Osteocyte (in vitro differentiated cells): ENCODE measurements at places on chromosomes 11 and 22. TPM values are rescaled to one million over a fixed set of nuclear protein-coding genes. Genes with fewer than 3 reads are reported as not detected.

The ZNF280A gene
- not detected in 2 replicates for total RNA-seq

DNA sequence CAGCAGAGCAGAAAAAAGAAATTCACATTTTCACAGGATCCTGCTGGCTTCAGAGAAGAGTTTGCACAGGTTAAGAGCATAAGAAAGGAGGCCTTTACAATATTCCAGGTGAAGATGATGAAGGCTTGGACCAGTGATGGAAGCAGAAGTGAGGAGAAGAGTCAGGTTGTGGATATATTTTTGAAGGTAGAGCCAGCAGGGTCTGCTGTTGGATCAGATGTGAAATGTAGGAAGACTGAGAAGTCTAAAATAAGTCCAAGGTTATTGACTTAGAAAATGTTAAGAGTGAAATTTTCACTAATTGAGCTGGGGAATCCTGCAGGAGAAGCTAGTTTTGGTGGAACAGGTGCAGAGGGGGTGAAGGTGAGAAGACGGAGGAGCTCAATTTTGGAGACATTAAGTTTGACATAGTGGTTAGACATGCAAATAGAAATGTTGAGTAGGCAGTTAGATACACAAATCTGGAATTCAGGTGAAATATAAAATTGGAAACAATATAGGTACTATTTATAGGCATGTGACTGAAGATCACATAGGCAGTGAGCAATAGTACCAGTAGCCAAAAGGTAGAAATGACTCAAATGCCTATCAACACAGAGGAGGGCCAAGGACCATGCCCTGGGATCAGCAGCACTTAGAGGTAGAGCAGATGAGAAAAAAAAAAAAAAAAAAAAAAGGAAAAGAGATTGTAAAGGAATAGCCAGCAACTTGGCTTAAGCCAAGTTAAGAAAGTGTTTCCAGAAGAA is 252.0 kb downstream of the AASDHPPT start:
- H3K36me3 ChIP-seq, result no peaks in the 10 kb centered on the region
- no peaks in the 10 kb centered on the region for H3K27me3 ChIP-seq
- no peak overlapping the region for H3K27ac ChIP-seq

The MFRP gene
- total RNA-seq, result not detected in 2 replicates

DNA sequence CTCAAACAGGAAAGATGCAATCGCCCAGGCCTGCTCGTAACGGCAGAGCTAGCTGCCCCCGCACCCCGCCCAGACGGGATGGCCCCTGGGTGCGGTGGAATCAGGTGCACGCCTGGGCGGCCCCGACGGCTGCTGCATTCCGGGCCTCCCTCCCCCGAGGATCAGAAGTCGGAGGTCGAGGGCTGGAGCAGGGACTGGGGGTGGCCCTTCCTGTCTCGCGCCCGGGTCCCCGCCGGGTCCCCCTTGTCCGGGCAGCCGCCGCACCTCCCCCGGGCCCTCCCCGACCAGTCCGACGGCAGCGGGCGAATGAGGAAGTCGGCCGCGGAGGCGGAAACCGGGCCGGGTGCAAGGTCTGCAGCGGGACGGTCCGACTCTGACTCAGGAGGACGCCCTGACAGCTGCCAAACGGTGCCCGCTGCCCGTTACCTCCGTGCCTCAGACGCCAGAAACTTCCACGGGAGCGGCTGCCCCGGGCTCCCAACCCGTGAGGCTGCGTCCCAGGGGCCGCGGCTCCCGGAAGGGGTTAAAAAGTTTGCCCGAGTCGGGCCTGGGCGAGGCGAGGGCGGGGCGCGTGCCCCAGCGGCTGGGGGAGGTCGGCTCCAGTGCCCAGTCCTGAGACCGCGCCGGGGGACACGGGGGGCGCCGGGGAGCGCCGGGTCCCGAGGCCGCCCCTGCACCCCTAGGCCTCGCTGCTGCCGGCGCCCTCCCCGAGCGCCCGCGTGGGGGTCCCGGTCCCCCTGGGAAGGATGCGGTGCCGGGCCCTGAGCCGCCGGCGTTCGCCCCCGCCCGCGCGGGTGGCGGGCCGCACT is 663 bp downstream of the MYH9 start:
- DNase-seq, result no peak
- peaks cover 49% of the 10 kb centered on the region for H3K4me1 ChIP-seq
- no peaks in the 10 kb centered on the region for H3K27me3 ChIP-seq
- peak overlapping the region; percentile 88 for H3K27ac ChIP-seq

The BIK gene
- not detected in 2 replicates for total RNA-seq

DNA sequence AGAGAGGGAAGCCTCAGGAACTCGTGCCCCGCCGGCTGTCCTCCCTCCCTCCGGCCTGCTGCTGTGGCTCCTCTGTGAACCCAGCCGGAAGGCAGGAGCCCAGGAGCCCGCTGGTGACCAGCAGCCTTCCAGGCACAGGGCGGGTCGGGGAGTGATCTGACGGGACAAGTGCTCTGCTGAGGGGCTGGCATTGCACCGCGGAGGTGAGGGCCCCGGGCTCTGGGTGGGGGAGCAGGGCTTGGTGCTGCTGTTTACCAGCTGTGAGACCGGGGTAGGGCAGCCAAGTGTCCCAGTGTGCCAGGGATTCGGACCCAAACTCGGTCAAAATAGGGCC is 53.3 kb downstream of the FLRT1 start:
- no peak overlapping the region for H3K4me3 ChIP-seq
- H3K27ac ChIP-seq, result no peak overlapping the region
- no peaks in the 10 kb centered on the region for H3K36me3 ChIP-seq
- DNase-seq, result no peak
- no peaks in the 10 kb centered on the region for H3K27me3 ChIP-seq

The KRTAP5-9 gene
- not detected in 2 replicates for total RNA-seq

- DNase-seq, result peak; percentile 89
- H3K4me1 ChIP-seq, result peaks cover 39% of the 10 kb centered on the region
- H3K4me3 ChIP-seq, result peak overlapping the region; percentile 89
- no peaks in the 10 kb centered on the region for H3K36me3 ChIP-seq
- H3K27me3 ChIP-seq, result peaks cover 29% of the 10 kb centered on the region
Measured at GRCh38 chr11:27718346-27718862, 18.1 kb upstream of the BDNF start.

DNA sequence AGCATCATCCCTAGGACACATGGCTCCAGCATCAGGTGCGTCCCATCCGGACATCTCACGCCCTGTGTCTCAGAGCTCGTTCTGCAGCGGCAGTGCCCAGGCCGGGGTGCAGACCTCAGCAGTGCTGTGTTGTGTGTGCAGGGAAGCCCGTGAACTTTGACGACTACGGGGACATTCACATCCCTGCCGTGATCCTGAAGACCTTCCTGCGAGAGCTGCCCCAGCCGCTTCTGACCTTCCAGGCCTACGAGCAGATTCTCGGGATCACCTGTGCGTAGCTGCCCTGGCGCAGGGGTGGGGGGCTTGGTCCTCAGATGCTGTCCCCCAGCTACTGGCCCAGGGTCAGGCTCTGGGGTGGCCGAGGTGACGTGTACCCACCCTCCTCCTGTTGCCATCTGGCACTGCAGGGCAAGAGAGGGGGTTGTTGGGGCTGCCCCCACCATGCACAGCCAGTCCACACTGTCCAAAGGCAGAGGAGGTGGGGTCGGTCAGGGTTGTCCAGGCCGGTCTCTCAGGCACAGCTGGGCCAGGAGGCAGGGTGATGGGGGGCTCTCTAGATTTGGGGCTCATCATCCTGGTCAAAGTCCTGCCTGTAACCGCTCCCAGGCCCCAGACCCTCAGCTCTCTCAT is 96.5 kb downstream of the ARHGAP8 start:
- H3K4me1 ChIP-seq, result no peaks in the 10 kb centered on the region
- H3K4me3 ChIP-seq, result no peak overlapping the region
- H3K27ac ChIP-seq, result no peak overlapping the region
- no peaks in the 10 kb centered on the region for H3K36me3 ChIP-seq
- H3K27me3 ChIP-seq, result no peaks in the 10 kb centered on the region

GRCh38 chr11:70779433-70780245 is 381.3 kb downstream of the CTTN start:
- DNase-seq, result no peak
- H3K27me3 ChIP-seq, result no peaks in the 10 kb centered on the region
- H3K4me1 ChIP-seq, result no peaks in the 10 kb centered on the region
- no peaks in the 10 kb centered on the region for H3K36me3 ChIP-seq
- no peak overlapping the region for H3K27ac ChIP-seq

The TRPC6 gene
- total RNA-seq, result 40.7 and 43.8 TPM in 2 replicates

DNA sequence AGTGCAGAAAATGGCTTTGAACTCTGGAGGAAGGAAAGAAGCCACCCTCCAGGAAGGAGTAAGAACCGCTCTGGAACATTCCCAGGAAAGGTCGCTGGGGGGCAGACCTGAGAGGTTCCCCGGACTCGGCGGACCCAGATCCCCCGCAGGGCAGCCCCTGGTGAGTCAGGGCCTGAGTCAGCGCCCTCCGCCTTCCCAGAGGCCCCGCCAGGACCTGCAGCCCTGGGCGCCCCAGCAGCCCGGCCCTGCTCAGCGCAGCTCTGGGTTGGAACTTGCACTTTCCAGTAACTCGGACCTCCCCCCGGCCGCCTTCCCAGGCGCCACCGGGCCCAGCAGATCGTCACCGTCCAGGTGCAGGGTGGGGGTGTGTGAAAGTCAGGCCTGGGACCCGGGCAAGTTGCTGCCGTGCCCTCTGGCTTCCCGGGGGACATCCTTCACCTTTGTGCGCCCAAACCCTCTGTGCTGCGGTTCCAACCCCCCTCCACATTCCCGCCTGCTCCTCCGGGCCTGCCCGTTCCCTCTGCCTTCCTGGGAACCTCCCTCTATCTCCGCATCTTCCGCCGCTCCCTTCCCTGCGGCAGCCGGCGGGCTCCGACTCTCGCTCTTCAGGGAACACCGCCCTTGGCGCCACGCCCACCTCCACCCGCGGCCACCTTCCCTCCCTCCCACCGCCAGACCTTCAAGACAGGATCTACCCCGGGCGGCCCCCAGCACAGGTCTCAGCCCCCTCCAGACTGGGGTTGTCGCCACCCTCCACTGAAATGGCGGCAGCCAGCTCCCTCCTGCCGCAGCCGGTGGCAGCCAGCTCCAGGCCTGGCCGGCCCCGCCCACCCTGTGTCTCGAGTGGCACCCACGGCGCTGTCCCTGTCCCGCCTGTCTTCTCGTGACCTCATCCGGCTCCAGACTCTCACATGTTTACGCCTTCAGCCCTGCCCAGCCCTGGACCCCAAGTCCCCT is 36.8 kb upstream of the WNT7B start:
- peaks cover 62% of the 10 kb centered on the region for H3K4me1 ChIP-seq
- H3K27me3 ChIP-seq, result no peaks in the 10 kb centered on the region
- DNase-seq, result peak; percentile 98

GRCh38 chr11:110356762-110357671 is 60.6 kb upstream of the RDX start:
- peak overlapping the region; percentile 27 for H3K4me3 ChIP-seq
- no peaks in the 10 kb centered on the region for H3K27me3 ChIP-seq
- H3K27ac ChIP-seq, result peak overlapping the region; percentile 94
- no peak for DNase-seq
- no peaks in the 10 kb centered on the region for H3K36me3 ChIP-seq

The SERPING1 gene
- 19.9 and 21.9 TPM in 2 replicates for total RNA-seq

DNA sequence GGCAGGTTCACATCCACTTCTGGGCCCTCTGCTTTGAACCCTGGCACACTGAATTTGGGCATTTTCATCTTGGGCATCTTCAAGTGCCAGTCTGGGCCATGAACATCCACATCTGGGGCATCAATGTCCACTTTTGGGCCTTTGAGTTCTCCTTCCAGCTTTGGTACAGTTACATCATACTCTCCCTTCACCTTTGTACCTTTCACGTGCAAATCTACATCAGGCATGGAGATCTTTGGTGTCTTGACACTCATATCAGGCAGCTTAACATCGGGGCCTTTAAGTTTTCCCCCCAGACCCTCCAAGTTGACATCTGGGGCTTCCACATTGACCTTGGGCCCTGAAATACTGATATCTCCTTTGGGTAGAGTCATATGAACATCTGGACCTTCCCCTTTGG is 14.5 kb downstream of the AHNAK start:
- H3K27ac ChIP-seq, result no peak overlapping the region
- no peak overlapping the region for H3K4me3 ChIP-seq
- H3K4me1 ChIP-seq, result peaks cover 13% of the 10 kb centered on the region
- H3K36me3 ChIP-seq, result peaks cover 80% of the 10 kb centered on the region
- DNase-seq, result no peak

- H3K4me1 ChIP-seq, result peaks cover 34% of the 10 kb centered on the region
- H3K27me3 ChIP-seq, result no peaks in the 10 kb centered on the region
- peak overlapping the region; percentile 58 for H3K27ac ChIP-seq
- H3K4me3 ChIP-seq, result no peak overlapping the region
- no peak for DNase-seq
Measured at GRCh38 chr22:45742866-45743450, 71.3 kb downstream of the ATXN10 start.

DNA sequence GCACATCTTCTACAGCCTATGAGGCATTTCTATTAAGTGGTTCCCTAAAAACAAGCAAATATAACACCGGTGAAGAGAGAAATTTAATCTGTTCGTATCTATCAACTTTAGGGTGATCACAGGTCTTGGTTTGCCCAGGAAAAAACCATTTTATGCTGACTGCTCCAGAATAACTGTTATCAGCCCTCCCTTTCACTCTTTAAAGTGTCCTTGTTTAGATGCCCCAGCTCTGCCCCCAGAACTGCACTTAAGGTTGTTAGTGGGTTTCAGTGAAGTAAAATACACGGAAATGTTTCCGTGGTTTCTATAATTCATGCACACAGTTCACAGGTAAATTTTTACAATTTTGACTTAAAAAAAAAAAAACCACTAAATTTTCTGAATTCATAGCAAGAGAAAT is 70.0 kb downstream of the NARS2 start:
- H3K27me3 ChIP-seq, result no peaks in the 10 kb centered on the region
- peaks cover 15% of the 10 kb centered on the region for H3K4me1 ChIP-seq
- H3K4me3 ChIP-seq, result no peak overlapping the region
- no peak for DNase-seq

DNA sequence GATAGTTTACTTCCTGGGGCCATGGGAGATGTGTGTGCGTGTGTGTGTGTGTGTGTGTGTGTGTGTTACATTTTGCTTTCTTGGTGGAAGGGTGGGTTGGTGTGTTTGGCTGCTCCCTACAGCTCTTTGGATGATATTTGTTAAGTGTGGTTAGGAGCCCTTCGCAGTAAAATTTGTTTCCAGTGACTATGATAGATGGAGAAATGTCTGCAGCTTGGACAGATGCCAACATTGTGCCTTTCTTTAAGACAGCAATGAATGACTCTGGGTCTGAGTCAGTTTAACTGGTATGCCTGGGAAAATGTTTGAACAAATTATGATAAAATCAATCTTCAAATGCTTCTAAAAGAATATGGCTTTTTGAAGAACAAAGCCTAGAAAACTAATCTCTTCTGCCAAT is 102.7 kb upstream of the TRPC6 start:
- H3K27me3 ChIP-seq, result no peaks in the 10 kb centered on the region
- no peak overlapping the region for H3K4me3 ChIP-seq
- H3K36me3 ChIP-seq, result no peaks in the 10 kb centered on the region
- DNase-seq, result no peak

The TMEM191C gene
- 1.2 and 2.1 TPM in 2 replicates for total RNA-seq

DNA sequence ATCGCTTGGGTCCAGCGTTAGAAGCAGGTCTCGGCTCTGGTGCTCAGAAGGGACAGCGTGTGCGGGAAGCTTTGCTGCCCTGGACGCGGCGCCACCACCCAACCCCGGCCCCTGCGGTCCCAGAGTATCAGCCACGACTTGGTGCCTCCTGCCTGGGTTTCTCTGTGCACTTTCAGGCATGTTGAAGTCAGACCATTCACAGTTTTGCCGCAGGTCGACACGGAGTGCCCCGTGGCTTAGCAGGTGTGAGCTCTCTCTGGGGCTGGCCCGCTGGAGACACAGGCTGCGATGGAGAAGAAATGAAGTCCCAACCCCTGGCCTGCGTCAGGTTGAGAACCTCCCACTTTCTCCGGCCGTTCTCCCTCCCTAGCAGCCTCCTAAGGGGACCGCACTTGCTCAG is 494.5 kb downstream of the BRD1 start:
- no peaks in the 10 kb centered on the region for H3K4me1 ChIP-seq
- H3K27ac ChIP-seq, result no peak overlapping the region
- H3K36me3 ChIP-seq, result no peaks in the 10 kb centered on the region
- peak; percentile 76 for DNase-seq
- H3K27me3 ChIP-seq, result peaks cover 11% of the 10 kb centered on the region
- H3K4me3 ChIP-seq, result no peak overlapping the region
